Heart right ventricle (tissue), 16 donors: ENCODE measurements at places on chromosomes 3 and 15. TPM values are rescaled to one million over a fixed set of nuclear protein-coding genes. Genes with fewer than 3 reads are reported as not detected.

DNA sequence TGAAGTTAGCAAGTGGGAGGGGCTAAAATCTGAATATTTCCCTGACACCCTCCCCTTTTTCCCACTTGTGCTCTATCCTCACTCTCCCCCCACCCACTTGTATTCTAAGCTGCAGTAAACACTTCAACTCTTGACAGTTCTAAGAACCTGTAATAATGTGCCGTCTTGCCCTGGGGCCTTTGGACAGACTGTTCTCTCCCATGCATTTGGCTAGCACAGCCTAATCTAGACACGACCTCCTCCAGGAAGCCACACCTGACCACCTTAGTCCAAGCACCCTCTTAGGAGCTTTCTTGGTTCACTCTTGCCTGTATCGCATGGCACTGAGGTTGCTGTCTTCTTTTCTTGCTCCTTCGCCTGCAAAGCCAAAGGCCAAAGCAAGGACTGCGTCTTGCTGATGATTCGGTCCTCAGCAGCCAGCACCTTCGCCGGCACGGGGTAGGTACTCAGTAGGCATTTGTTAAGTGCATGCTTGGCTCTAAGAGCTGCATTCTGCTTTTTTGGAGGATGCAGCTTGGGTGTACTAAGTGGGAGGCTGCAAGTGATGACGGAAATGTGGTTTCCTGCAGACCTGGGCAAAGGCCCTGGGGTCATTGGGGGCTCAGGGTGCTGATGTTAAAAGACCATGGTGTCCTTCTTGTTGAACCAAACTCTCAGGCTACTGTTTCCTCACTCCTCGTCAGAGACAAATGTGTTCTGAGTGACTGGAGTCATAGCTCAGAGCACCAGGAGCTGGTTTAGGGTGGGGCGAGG is 2.0 kb upstream of the ZNF710 start:
- peaks cover 40% of the 10 kb centered on the region for H3K4me1 ChIP-seq
- no peaks in the 10 kb centered on the region for H3K36me3 ChIP-seq
- no peak overlapping the region for H3K4me3 ChIP-seq
- no peak overlapping the region for H3K27ac ChIP-seq
- H3K27me3 ChIP-seq = no peaks in the 10 kb centered on the region

- H3K4me3 ChIP-seq = no peak overlapping the region
- no peak overlapping the region for H3K27ac ChIP-seq
- H3K27me3 ChIP-seq = no peaks in the 10 kb centered on the region
- H3K36me3 ChIP-seq = peaks cover 25% of the 10 kb centered on the region
Observed at GRCh38 chr3:114034787-114035545, 21.4 kb downstream of the CCDC191 start.

PLCH1 gene
- total RNA-seq = 0.61 TPM

EFCC1 gene
- 3.3 TPM for total RNA-seq

CADM2 gene
- 0.59 TPM for total RNA-seq

GPR62 gene
- total RNA-seq = 0.15 TPM
